ENCODE measurements at places on chromosomes 7 and 10.
A peak's percentile ranks its signal among the peaks of the same experiment; 100 is the strongest.

DNA sequence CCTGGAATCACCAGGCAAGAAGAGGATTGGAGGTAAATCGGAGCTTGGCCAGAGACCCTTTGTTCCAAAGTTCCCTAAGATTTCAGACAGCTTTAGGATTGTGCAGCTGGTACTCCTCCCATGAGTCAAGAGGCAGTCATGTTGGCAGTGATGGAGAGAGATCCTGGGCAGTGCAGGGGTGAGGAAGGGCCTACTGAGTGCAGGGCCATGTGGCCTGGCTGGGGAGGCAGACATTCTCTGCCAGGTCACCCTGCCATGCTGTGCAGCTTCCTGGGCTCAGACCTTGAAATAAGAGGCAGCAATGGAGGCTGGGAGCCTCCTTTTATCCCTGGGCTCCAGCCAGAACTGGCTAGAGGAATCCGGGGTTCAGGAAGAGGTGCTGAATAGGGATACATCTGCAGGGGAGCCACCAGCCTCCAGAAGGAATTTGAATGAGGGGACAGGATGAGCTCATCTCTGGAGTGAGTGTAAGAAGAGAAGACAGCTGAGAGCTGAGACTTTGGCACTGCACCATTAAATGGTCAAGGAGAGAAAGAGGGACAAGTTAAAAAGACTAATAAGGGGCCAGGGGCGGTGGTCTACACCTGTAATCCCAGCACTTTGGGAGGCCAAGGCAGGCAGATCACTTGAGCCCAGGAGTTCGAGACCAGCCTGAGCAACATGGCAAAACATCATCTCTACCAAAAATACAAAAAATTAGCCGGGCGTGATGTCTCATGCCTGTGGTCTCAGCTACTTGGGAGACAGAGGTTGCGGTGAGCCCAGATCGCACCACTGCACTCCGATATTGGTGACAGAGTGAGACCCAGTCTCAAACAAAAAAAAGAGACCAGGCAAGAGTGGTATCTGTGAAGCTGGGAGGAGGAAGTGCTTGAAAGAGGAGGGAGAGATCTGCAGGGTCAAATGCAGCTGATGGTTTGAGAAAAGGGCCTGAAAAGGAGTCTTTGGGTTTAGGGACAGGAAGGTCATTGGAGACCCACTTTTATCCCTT is 12.0 kb downstream of the SFTPD start:
- H3K27me3 ChIP-seq, result peaks cover 11% of the 10 kb centered on the region
- H3K36me3 ChIP-seq, result no peaks in the 10 kb centered on the region
- H3K27ac ChIP-seq, result no peak overlapping the region
- no peak for DNase-seq

GRCh38 chr7:158239290-158239981 is 348.2 kb downstream of the PTPRN2 start:
- no peaks in the 10 kb centered on the region for H3K36me3 ChIP-seq
- H3K4me3 ChIP-seq, result no peak overlapping the region
- no peak overlapping the region for H3K27ac ChIP-seq
- no peaks in the 10 kb centered on the region for H3K27me3 ChIP-seq
- DNase-seq, result no peak

DNA sequence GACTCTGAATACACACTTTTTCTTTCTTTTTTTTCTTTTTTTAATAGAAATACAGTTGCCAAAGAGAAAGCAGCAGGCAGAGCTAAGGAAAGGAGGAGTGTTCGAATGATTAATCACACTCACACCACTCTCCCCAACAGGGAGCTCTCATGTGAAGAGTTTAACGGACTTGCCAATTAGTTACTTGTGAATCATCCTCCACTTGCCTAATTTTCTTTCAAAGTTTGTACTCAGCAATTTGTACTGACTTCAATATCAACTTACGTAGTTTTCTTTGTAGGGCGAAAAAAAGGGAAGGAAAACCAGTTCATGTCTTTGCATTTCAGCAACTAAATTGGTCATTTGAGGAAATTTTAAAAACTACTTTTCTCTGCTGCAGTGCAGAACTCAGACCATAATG is 109.2 kb downstream of the PIP4K2A start:
- no peaks in the 10 kb centered on the region for H3K27me3 ChIP-seq
- DNase-seq, result no peak
- peaks cover 77% of the 10 kb centered on the region for H3K36me3 ChIP-seq
- H3K27ac ChIP-seq, result peak overlapping the region; percentile 28
- peaks cover 45% of the 10 kb centered on the region for H3K4me1 ChIP-seq

GRCh38 chr10:86300931-86301830 is 65.4 kb downstream of the GRID1 start:
- no peaks in the 10 kb centered on the region for H3K36me3 ChIP-seq
- no peak overlapping the region for H3K27ac ChIP-seq
- no peaks in the 10 kb centered on the region for H3K27me3 ChIP-seq
- no peak for DNase-seq
- H3K4me3 ChIP-seq, result no peak overlapping the region
- no peaks in the 10 kb centered on the region for H3K4me1 ChIP-seq

DNA sequence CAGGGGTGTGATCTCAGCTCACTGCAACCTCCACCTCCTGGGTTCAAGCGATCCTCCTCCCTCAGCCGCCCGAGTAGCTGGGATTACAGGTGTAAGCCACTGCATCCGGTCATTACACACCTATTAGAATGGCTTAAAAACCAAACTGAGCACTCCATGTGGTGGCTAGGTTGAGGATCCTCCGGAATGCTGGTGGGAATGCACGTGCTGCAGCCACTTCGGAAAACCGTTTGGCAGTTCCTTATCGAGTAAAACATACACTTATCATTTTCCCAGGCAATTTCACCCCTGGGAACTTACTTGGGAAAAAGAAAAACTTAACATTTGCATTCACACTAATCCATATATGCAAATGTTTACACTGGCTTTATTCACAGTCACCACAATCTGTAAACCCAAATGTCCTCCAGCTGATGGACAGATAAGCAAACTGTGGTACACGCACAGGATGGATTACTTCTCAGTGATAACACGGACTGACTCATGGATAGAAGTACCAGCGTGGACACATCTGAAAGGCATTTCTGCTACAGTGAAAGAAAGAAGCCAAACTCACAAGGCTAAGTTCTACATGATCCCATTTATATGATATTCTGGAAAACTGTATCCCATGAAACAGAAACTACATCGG is 20.4 kb downstream of the RFC2 start:
- no peaks in the 10 kb centered on the region for H3K27me3 ChIP-seq
- DNase-seq, result no peak
- H3K4me1 ChIP-seq, result peaks cover 24% of the 10 kb centered on the region
- peaks cover 72% of the 10 kb centered on the region for H3K36me3 ChIP-seq
- no peak overlapping the region for H3K4me3 ChIP-seq
- no peak overlapping the region for H3K27ac ChIP-seq

GRCh38 chr10:29244978-29245377 is 43.9 kb upstream of the LYZL1 start:
- no peak for DNase-seq
- H3K27me3 ChIP-seq, result no peaks in the 10 kb centered on the region
- no peaks in the 10 kb centered on the region for H3K4me1 ChIP-seq

- H3K36me3 ChIP-seq, result peaks cover 2% of the 10 kb centered on the region
- peaks cover 11% of the 10 kb centered on the region for H3K27me3 ChIP-seq
- H3K4me3 ChIP-seq, result no peak overlapping the region
- H3K4me1 ChIP-seq, result peaks cover 31% of the 10 kb centered on the region
- DNase-seq, result peak; percentile 60
- H3K27ac ChIP-seq, result peak overlapping the region; percentile 60
Observed at GRCh38 chr7:55309040-55309991, 55.8 kb upstream of the LANCL2 start.

GRCh38 chr10:61832866-61833481 is 68.5 kb upstream of the ARID5B start:
- H3K27ac ChIP-seq, result no peak overlapping the region
- DNase-seq, result no peak
- H3K4me1 ChIP-seq, result peaks cover 25% of the 10 kb centered on the region
- H3K36me3 ChIP-seq, result no peaks in the 10 kb centered on the region
- H3K27me3 ChIP-seq, result no peaks in the 10 kb centered on the region
- H3K4me3 ChIP-seq, result no peak overlapping the region

GRCh38 chr7:117001283-117001682 is 48.0 kb downstream of the ST7 start:
- peaks cover 17% of the 10 kb centered on the region for H3K27me3 ChIP-seq
- no peak overlapping the region for H3K27ac ChIP-seq
- peaks cover 5% of the 10 kb centered on the region for H3K4me1 ChIP-seq

DNA sequence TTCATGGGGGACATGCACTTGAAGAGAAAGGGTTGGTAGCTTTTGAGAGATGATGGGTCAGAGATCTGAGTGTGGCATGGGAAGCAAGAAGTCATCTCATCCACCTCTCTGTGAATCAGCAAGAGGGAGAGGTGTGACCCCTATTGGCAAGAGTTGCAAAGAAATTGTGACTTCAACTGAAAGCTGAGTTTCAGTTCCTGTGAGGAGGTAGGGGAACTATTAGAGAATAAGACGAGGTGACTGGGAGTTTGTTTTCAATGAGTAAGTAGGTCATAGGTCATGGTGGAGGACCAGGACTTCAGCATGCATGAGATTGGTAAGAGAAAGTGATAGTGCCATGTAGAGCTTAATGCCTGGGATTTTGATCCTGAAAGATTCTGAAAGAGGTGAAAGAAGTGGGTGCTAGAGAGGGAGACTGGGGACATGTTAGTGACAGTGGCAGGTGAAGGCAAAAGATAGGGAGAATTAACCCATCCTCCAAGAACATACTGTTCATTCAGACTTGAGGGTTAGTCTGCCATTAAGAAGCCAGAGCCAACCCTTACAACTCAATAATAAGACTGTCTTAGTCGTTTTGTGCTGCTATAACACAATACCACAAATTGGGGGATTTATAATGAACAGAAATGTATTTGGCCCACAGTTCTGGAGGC is 75.5 kb upstream of the CAPZA2 start:
- H3K4me3 ChIP-seq, result no peak overlapping the region
- H3K27ac ChIP-seq, result no peak overlapping the region
- no peaks in the 10 kb centered on the region for H3K36me3 ChIP-seq
- H3K4me1 ChIP-seq, result no peaks in the 10 kb centered on the region
- peaks cover 2% of the 10 kb centered on the region for H3K27me3 ChIP-seq

DNA sequence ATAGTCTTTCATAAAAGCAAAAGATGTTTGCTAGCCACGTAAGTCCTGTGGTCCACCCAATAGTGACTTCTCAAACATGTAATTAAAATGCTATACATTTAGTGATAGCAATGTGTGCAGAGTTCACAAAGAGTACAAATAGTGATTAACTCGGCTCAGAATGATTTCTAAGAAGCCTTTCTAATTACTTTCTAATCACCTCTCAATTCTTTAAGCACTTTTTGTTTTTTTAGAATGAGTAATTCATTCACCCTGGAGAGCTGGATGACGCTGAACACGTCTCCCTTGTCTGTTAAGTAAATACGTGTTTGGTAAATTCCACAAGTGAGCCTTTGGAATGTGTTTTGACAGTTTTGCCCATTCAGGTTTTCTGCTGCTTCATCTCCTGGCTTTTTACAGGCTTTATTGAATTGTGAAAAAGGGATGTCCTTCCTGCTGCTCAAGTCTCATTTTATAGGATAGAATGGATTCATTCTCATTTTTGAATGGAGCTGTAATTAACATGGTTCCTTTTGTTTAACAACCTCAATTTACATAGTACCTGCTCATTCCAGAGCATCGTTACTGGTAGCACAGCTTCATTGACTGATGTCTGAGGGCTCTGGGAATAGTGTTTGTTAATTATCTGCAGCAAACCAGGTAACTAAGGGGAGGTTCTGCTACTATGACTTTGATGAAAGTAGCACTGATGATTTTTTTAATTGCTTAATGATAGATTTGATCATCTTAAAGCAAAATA is 212.1 kb downstream of the VTI1A start:
- H3K27ac ChIP-seq, result no peak overlapping the region
- H3K4me1 ChIP-seq, result no peaks in the 10 kb centered on the region
- no peak overlapping the region for H3K4me3 ChIP-seq
- no peaks in the 10 kb centered on the region for H3K27me3 ChIP-seq
- H3K36me3 ChIP-seq, result no peaks in the 10 kb centered on the region

GRCh38 chr7:95141755-95142154 is 182.6 kb downstream of the PON1 start:
- H3K4me1 ChIP-seq, result no peaks in the 10 kb centered on the region
- H3K4me3 ChIP-seq, result no peak overlapping the region
- no peak for DNase-seq
- H3K27me3 ChIP-seq, result no peaks in the 10 kb centered on the region
- H3K36me3 ChIP-seq, result no peaks in the 10 kb centered on the region

DNA sequence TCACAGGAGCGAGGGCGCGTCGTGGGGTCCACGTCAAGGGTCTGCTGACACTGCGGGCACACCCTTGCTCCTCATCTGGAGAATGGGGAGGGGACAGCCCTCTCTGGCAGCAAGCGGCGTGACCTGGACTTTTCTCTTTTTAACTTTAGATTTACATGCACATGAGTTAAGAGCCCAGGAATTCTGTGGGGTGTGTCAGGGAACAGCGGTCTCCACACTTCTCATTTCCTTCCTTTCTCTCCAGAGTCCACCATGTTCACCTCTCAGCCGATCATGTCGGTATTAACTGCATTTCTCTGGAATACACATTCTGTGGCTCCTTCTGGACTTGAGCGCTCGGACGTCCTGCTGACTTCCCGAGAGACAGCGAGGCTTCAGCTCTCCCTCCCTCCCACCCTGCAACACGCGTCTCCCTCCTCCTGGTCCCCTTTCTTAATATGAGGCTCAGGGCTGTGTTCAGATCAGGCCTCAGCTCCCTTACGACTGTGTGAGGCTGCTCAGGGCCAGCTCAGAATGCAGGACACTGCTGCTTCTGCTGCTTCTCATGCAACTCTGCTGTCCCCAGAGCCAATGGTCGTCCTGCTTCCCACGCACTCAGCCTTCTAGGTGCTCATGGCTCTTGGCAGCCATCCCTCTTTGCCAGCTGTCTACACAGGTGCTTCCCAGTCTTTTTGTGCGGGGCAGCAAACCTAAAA is 261.3 kb downstream of the ELFN1 start:
- peaks cover 16% of the 10 kb centered on the region for H3K27me3 ChIP-seq
- no peak for DNase-seq
- H3K36me3 ChIP-seq, result peaks cover 60% of the 10 kb centered on the region

DNA sequence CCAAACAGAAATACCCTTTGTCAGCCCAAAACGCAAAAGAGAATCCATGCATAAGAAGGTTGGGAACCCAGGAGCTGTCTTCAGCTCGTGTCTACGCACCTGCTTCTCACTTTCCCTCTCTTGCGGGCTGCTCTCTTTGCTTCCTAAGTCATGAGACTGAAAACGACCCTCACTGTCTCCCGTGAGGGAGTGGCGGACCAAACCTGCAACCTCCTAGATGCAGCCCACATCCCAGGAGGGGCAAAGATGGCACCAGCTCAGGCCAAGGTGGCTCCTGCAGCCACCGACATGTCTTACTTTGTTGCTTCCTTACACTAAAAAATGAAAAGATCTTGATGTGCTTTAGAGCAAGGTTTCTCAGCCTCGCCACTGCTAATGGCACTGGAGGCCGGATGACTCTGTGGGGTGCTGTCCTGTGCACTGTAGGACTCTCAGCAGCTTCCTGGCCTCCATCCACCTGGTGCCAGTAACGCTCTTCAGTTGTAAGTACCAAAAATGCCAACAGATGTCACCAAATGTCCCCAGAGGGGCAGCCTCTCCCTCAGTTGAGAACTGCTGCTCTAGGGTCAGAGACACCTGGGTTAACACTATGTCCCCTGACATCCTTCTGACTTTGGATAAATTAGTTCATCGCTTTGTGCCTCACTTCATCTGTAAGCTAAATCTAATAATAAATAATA is 179.8 kb upstream of the PFKP start:
- no peak overlapping the region for H3K27ac ChIP-seq
- no peaks in the 10 kb centered on the region for H3K36me3 ChIP-seq
- H3K4me3 ChIP-seq, result no peak overlapping the region
- DNase-seq, result no peak

Data from activated T-helper 2 cell treated with anti-CD3 and anti-CD28 coated beads, Interferon-gamma antibody, Interleukin-2, Interleukin-4, amounts not matched to agents 10 μg/mL and 5 μg/mL and 100 μg/mL, durations not matched to agents 14 hours and 24 hours and 36 hours (primary cell).